Inflammatory macrophage treated with lipopolysaccharide for 1 hour (primary cell): ENCODE measurements at places on chromosomes 13 and 19.

- DNase-seq, result no peak
These were observed 22.4 kb upstream of the SEMA6B start for GRCh38 chr19:4581666-4582553.

GRCh38 chr19:21474671-21475181, 30.7 kb upstream of the ZNF429 start:
- DNase-seq, result peak; percentile 81

- DNase-seq, result no peak
These were observed 45.3 kb downstream of the ACTN4 start for GRCh38 chr19:38692458-38693379.

DNA sequence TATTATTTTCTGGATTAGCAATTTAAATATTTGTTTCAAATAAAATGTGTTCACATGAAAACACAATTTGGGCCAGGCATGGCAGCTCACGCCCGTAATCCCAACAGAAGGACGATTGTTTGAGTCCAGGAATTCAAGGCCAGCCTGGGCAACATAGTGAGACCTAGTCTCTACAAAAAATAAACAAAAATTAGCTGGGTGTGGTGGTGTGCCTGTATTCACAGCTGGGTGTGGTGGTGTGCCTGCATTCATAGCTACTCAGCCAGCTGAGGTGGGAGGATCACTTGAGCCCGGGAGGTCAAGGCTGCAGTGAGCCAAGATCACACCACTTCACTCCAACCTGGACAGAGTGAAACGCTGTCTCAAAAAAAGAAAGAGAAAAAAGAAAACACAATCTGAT, 46.4 kb downstream of the KPNA3 start:
- DNase-seq, result no peak

- DNase-seq, result no peak
These were observed 8.3 kb downstream of the RFX2 start for GRCh38 chr19:6101991-6102390.

GRCh38 chr13:93875547-93875946, 603.9 kb downstream of the DCT start:
- no peak for DNase-seq

- DNase-seq, result peak; percentile 30
These were observed 3.7 kb downstream of the HRC start for GRCh38 chr19:49151267-49152118.

- DNase-seq, result no peak
These were observed 6.8 kb downstream of the GAMT start for GRCh38 chr19:1394252-1395193.

- no peak for DNase-seq
These were observed 65.3 kb downstream of the PEPD start for GRCh38 chr19:33456076-33456844.

DNA sequence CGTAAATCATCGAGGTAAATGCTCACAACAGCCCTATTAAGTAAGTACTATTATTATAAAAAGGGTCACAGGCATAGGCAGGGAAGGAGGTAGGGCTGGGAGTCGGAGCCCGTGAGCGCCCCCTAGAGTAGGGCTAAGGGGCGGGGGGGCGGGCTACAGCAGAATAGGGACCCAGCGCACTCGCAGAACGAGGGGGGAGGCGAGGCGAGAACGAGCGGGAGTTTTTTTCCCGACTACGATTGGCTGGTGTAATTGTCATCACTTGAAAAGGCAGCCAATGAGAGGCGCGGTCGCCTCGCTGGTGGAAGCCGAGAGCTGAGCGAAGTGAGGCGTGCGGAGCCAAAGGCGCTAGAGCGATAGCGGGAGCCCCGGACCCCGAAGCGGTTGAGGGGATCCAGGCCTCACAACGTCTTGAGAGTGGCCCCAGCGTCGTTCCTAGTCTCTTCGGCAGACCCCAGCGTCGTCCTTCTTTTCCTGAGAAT, 24.2 kb downstream of the KEAP1 start:
- peak; percentile 82 for DNase-seq

- no peak for DNase-seq
These were observed 16.2 kb upstream of the NFIC start for GRCh38 chr19:3350014-3350663.

DNA sequence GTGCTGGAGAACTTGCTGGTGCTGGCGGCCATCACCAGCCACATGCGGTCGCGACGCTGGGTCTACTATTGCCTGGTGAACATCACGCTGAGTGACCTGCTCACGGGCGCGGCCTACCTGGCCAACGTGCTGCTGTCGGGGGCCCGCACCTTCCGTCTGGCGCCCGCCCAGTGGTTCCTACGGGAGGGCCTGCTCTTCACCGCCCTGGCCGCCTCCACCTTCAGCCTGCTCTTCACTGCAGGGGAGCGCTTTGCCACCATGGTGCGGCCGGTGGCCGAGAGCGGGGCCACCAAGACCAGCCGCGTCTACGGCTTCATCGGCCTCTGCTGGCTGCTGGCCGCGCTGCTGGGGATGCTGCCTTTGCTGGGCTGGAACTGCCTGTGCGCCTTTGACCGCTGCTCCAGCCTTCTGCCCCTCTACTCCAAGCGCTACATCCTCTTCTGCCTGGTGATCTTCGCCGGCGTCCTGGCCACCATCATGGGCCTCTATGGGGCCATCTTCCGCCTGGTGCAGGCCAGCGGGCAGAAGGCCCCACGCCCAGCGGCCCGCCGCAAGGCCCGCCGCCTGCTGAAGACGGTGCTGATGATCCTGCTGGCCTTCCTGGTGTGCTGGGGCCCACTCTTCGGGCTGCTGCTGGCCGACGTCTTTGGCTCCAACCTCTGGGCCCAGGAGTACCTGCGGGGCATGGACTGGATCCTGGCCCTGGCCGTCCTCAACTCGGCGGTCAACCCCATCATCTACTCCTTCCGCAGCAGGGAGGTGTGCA, 587 bp downstream of the S1PR4 start:
- DNase-seq, result no peak

DNA sequence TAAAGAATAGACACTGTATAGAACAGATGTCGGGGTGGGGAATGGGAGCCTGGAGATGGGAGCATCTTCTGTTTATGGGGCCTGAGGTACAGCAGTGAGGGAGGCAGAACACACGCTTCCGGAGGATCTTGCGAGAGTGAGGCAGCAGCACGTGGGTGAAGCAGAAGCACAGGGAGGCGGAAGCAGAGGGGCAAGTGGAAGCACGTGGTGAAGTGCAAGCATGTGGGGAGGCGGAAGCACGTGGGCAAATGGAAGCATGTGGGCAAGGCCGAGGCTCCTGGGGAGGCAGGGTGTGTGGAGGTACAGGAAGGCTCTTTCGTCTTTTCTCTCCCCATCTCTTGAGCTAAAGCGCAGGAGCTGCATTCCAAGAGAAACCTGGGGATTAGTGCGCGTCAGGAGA, 198.4 kb downstream of the ATP8A2 start:
- no peak for DNase-seq

GRCh38 chr19:48635263-48635965, 1.8 kb downstream of the DBP start:
- peak; percentile 63 for DNase-seq

DNA sequence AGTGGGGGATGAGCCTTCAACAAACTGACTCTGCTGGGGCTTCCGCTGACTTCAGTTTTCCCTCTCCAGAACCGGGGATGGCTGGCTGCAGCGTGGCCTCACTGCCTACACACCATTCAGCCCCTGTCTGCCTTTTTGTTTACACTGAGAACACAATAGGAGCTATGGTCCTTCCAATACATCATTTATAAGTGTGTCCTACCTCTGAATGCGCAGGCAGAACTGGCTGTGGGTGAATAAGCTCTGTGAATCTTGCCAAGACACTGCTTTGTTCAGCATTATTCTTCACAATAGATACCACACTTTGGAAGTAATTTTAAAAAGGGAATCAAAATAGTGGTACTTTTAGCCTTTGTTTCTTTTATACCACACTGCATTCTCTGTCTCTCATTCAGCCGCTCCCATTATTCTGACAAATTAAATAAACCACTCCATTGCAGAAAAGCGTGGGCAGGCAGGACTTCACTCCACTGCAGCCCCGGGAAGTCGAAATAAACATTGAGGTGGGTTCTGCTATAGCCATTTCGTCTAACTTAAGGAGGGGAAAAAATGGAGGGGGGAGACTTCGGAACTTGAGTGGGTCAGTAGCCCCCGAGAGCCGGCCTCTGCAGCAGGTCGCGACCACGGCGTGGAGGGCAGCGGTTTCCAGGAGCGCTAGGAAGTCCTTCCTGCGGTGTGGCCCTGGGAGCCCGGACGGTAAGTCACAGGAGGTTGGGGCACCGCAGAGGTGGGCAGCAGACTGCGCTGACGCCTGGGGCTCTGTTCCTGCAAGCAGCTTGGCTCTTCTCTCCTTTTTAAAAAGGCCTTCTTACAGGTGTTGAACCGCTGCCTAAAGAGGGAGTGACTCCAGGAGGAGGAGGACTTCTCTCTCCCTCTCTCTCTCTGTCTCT, 94.8 kb upstream of the SOX1 start:
- no peak for DNase-seq

DNA sequence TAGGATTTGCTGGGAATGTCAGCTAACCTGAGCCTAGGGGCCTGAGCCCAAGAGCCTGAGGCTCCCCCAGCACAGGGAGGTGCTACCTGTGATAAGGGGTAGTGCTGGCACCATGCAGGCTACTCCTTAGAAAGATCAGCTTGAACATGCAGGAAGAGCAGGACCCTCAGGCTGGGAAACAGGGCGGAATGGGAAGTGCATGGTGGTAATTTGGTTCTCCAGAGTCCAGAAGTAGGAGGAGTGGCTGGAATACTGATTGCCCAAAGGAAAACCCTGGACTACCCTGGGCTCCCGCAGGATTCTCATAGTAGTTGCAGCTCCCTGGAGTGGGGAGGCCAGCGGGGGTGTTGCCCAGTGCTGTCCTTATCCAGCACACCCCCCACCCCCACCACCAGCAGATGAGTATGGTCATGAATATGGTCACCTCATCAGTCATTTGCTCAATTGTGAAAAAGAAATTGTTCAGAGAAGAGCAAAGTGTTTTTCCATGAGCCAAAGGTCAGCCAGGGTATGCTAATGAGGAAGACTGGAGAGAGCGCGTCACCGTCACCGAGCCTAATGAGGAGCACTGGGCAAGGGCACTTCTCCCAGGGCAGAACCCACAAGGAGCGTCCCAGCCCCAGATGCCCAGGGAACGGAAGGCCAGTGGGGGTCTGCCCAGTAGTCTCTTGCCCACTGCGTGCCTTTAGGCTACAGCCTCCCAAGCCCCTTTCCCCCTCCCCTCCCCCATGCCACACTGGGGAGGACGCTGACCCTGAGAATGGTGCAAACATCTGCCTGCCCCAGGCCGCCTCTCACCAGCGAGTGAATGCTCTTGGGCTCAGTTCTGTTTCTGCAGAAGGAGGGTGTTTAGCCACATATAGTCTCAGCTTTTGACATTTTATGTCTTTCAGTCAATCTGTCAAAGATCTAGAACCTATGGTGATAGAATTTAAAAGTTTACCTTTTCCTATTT, 5.3 kb downstream of the SLC25A15 start:
- DNase-seq, result no peak

- DNase-seq, result no peak
These were observed 212.2 kb upstream of the HTR2A start for GRCh38 chr13:47109028-47109427.

- DNase-seq, result no peak
These were observed 13.2 kb downstream of the EHD2 start for GRCh38 chr19:47726467-47726866.

DNA sequence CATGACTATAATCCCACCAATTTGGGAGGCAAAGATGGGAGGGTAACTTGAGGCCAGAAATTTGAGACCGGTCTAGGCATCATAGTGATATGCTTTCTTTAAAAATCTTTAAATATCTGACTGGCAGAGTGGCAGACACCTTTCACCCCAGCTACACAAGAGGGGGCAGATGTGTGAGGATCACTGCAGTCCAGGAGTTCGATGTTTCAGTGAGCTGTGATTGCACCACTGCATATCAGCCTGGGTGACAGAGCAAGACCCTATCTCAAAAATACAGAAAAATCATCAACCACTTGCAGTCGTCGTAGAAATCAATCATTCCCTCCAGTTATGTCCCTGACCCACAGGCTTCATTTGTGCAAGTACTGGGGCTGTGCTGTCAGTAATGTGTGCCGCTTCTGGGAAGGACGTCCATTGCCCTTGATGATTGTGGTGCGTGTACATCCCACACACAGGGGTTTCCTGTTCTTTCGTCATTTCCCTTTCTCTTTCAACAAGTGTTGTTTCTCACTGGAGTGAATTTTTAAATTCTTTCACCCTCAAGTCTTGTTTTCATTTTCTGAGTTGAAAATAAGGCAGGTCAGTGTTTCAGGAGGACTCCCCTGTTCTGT, 1.4 kb downstream of the LGALS14 start:
- peak; percentile 37 for DNase-seq

DNA sequence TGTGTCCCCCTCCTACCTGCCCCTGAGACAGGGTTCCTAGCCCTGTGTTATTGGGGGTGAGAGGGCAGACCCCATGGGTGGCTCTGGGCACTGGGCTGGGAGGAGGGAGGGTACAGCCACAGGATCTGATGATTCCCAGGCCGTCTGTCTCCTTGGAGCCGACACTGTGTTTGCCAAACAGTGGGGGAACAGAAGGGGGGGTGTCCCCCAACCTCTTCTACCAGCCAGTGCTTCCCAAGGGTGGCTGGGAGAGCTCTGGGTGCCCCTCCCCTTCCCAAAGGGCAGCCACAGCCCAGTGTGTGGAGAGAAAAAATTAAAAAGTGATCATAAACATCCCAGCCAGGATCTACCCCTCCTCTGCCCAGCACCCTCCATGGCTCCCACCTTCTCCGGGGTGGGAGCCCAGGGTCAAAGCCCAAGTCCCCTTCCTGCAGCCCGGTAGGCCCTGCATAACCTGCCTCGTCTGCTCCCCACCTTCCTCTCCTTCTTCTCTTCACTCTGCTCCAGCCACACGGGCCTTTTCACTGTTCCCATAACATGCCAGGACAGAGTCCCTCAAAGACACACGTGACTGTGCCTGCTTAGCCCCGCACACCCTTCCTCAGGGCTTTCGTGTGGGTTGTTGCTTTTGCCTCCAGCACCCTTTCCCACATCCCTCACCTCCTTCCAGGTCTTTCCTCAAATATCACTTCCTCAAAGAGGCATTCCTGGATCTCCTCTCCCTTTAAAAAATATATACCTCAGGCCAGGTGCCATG, 1.4 kb upstream of the PLIN4 start:
- no peak for DNase-seq

- DNase-seq, result peak; percentile 73
These were observed at the start of gene SELENOW for GRCh38 chr19:47778049-47778953. SELENOW (plus strand) TSS chr19:47778703; CDS start chr19:47778786, 83 bp downstream.

DNA sequence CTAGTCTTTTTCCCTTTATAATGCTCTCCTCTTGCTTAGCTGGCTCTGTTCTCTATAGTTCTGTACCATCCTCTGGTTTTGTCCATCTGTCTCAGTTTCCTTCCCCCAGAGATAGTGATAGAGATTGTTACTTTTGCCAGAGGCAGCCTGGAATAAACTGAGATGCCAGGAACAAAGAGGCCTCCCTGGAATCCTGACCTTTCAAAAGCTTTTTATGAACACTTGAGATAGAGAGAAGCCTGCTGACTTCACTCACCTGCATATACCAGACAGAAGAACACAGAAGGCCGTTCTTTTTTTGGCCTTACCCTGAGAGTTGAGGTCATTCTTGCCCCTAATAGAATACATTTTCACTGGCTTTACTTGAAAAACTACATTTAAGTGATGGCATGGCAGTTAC, 150.2 kb downstream of the LHFPL6 start:
- DNase-seq, result no peak
